ENCODE measurements at places on chromosomes 1 and 21.

DNA sequence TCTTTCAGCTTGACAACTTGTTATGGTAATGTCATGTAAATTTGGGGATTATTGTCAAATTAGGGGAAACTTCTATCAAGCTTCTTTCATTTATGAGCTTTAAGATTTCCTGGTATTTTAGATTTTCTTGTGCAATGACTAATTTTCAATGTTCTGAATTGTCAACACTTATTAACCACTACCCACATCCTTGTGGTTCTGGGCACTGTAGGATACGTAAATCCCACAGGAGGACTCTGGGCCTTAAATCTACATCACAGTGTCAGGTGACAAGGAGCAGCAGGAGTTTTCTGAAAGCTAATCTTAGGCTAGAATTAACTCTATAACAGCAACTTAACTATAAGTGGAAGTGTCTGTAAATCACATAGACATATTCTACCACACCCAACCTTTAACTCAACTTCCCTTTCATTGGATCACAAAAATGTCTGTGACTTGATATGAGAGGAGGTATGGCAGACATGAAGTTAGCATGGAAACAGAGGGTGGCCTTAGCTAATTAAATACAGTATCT, 397.7 kb downstream of the HLX start:
- no peaks in the 10 kb centered on the region for H3K27me3 ChIP-seq
- no peak for DNase-seq
- no peak overlapping the region for H3K4me3 ChIP-seq
- no peaks in the 10 kb centered on the region for H3K36me3 ChIP-seq

- peaks cover 18% of the 10 kb centered on the region for H3K27me3 ChIP-seq
- H3K4me3 ChIP-seq: no peak overlapping the region
- no peak for DNase-seq
- H3K27ac ChIP-seq: no peak overlapping the region
- H3K36me3 ChIP-seq: no peaks in the 10 kb centered on the region
These were observed 62.1 kb downstream of the CASZ1 start for GRCh38 chr1:10734375-10734774.

DNA sequence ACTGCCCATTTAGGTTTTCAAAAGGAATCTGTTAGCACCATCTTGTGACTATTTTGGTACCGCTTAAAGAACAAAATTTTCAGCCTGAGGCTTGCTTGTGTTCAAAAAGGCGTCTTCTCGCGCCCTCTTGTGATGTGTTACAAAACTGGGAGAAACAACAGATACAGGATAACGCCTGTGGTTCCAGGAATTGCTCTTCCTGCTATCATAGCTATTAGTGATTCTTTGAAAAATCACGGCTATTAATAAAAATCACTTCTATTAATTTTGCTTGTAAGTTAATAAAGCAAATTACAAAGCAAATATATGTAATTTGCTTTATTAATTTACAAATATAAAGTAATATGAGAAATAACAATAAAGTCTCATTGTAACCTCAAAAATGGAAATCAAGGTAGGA, 82.2 kb upstream of the ABCD3 start:
- no peaks in the 10 kb centered on the region for H3K36me3 ChIP-seq
- H3K27me3 ChIP-seq: no peaks in the 10 kb centered on the region
- H3K4me3 ChIP-seq: no peak overlapping the region
- H3K27ac ChIP-seq: no peak overlapping the region
- H3K4me1 ChIP-seq: no peaks in the 10 kb centered on the region

DNA sequence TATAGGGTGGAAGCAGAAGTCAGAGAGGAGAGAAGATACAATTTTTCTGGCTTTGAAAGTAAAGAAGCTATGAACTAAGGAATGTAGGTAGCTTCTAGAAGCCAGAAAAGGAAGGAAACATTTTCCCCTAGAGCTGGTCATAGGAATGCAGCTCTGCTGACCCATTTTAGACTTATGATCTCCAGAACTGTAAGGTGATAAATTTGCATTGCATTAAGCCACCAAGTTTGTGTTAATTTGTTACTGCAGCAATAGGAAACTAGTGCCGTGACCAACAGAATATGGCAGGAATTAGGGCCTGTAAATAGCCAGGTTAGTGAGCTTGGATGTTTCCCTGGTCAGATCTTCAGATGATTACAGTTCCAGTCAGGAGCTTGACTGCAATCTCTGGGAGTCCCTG, 244.3 kb upstream of the C1orf105 start:
- H3K27me3 ChIP-seq: no peaks in the 10 kb centered on the region
- no peaks in the 10 kb centered on the region for H3K36me3 ChIP-seq
- H3K4me1 ChIP-seq: peaks cover 13% of the 10 kb centered on the region
- no peak overlapping the region for H3K4me3 ChIP-seq
- no peak overlapping the region for H3K27ac ChIP-seq
- DNase-seq: no peak

DNA sequence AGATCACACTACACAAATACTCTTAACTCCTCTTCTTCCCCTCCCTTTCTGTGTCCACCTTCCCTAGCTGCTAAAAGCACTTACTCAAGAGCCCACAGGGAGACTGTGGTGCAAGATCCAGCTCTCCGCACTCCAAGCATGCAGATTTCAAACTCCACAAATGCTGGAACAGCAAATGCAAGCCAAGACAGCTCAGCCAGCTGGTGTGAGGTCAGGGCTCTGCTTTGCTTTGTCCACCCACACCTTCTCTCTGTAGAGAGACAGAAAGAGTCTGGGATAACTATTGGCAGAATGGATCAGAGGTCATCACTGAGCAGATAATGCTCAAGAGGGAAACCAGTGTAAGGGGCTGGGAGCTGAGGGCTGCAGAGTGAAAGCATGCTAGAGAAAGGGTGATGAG, 45.2 kb upstream of the DPT start:
- no peaks in the 10 kb centered on the region for H3K4me1 ChIP-seq
- H3K27me3 ChIP-seq: no peaks in the 10 kb centered on the region
- DNase-seq: no peak
- no peak overlapping the region for H3K4me3 ChIP-seq
- H3K27ac ChIP-seq: no peak overlapping the region
